ENCODE measurements at places on chromosomes 2 and 18. TPM values are rescaled to one million over a fixed set of nuclear protein-coding genes. Genes with fewer than 3 reads are reported as not detected.

The LYG1 gene
- 0.13 TPM for total RNA-seq

The DBI gene
- total RNA-seq, result 76.6 TPM

The GALNT13 gene
- 0.13 TPM for total RNA-seq

The FBXO15 gene
- total RNA-seq, result 0.26 TPM

The CCBE1 gene
- 49.1 TPM for total RNA-seq

The CBLN2 gene
- not detected for total RNA-seq

The DPP10 gene
- not detected for total RNA-seq

The ALK gene
- not detected for total RNA-seq

The BOK gene
- total RNA-seq, result 24.3 TPM

The SPEG gene
- 18.6 TPM for total RNA-seq

The TRIM54 gene
- total RNA-seq, result not detected

The UGT1A1 gene
- not detected for total RNA-seq

The PAIP2B gene
- 1.1 TPM for total RNA-seq

The PROKR1 gene
- total RNA-seq, result 0.11 TPM

The ANKRD30BL gene
- not detected for total RNA-seq

Data from articular chondrocyte of knee joint (primary cell).